ENCODE measurements at places on chromosomes 7 and 10.

- no peak for DNase-seq
Observed at GRCh38 chr7:80770061-80770460, 131.6 kb downstream of the CD36 start.

GRCh38 chr10:62610649-62611229 is 193.8 kb upstream of the ADO start:
- peak; percentile 76 for DNase-seq

DNA sequence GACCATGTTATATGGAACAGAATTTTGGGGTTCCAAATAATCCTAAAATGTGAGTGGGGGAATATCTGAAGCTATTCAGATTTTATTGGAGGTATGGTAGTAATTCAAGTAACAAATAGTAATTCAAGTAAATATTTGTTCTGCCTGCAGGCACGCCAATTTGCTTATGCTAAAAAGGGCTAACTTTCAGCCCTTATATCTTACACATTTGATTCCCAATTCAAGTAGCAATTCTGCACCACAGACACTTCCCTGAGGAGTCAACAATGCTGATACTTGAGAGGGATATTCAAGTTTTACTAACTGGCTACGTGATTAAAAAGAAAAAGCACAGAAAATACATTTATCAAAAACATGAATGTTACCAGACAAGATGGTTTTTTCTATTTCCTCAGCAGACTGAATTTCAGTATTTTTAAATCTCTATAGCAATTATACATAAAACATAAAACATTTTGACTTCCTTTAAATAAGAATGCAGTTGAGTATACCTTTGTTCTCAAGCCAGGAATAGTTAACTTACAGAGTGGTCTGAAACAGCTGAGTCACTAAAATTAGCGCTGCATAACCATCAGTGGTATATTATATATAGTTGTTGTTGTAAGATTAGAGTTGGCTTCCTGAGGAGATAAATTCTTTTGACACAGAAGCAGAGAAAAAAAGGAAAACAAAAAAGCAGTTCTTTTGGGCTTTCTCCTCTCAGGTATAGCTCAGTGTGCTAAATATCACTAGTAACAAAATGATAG is 33.9 kb downstream of the MTPN start:
- DNase-seq: no peak

DNA sequence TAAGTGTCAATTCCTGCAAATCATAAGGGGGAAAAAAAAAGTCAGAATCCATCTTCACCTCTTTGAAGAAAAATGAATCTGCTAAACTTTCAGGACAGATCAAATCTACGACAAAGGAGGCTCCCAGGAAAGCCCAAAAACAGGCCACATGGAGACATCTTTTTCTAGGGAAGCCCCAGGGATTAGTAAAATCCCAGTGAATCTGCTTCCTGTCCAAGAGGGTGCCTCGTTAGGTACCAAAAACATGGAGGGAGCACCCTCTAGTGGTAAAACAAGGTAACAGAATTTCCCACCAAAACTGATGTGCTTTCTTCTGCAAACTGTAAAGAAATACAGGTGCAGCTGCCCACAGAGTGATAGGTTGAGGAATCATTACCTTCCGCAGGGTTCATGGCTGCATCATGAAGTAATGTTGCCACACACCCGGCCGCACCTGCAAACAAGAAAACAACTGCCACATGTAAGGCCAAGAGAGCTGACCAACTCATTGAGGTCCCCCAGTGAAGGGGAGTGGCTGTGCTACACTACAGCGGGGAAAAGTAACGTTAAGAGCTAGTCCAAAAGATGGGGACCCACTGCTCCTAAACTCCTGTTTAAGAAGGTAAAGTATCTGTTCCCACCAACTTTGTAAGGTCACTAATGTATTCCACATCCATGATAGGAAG is 7.9 kb downstream of the SLC25A28 start:
- DNase-seq: peak; percentile 30

GRCh38 chr10:49650724-49651034 is 28.8 kb upstream of the C10orf53 start:
- DNase-seq: no peak

DNA sequence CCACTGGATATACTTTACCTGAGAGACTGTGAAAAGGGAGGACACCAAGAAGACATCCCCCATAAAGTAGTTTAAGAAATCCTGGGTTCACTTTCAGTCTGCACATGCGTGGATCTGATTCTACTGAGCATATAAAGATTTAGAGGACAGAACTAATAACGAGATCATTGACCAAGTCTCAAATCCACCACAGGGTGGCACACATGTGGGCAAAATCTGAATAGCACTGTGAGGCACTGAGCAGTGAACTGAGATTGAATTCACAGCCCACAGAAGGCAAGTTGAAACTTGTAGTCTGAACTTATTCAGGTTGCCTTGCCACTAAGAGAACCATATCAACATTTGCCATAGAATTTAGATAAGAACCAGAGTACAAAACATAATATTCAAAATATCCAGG is 818.6 kb downstream of the GRID1 start:
- DNase-seq: peak; percentile 44

GRCh38 chr7:151409667-151410404 is at the start of gene WDR86:
TSS of gene WDR86 (minus strand) at chr7:151410038. CDS start at chr7:151409589, 449 bp downstream.
- peak; percentile 25 for DNase-seq

DNA sequence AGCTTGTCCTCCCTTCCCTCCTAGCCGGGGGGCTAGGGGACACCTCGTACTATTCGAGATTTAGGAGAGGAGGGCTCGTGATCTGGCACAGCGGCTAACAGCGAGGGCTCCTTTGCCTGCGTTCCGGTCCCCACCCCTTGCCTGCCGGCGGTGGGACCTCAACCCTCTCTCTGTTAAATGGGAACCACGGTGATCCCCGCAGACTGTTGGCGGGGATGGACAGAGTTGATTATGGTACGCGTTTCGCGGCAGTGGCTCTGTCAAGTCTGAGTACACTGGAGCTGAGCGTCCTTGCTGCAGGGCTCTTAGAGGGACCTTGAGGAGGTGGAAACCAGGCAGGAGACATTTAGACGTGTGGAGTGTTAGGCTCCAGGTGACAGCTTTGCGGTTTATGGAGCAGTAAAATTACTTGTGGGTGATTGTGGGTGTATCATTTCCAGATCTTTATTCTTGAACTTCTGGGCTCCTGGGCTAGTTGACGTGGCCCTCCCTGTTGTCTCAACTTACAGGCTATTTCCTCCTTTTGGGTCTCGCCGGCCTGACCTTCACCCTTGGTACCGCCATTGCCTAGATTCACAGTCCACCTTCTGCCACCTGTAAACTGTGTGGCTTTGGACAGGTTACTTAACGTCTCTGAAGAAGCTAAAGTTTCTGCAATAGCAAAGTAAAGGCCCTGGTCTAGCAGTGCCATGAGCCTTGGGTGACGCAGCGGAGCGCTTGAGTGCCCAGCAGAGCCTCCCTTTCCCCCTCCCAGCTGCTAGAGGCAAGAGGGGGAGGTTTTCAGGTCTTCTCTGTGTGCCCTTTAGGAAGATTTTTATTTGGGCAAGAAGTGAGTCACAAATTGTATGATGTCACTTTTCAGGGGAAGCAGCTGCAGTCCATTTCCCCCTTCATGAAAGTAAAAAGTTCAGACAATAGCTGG is 739 bp downstream of the CASP7 start:
- peak; percentile 41 for DNase-seq

DNA sequence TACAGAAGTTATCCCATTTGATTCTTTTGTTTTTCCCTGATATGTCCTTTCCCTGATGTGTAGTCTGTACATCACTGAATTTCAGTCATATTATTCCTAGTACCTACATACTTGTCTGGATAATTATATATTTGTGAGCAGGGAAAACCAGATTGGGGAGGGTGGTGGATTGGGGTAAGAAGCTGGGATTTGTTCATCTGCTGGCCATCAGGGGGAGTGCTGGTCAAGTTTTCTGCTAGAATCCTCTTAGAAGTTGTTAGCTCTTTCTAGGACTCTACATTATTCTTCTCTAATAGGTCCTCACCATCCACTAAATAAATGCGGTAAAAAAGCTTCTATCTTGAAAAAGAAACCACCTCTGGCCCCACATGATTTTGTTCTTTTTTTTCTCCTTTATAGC is 232.7 kb upstream of the TAC1 start:
- DNase-seq: peak; percentile 4

DNA sequence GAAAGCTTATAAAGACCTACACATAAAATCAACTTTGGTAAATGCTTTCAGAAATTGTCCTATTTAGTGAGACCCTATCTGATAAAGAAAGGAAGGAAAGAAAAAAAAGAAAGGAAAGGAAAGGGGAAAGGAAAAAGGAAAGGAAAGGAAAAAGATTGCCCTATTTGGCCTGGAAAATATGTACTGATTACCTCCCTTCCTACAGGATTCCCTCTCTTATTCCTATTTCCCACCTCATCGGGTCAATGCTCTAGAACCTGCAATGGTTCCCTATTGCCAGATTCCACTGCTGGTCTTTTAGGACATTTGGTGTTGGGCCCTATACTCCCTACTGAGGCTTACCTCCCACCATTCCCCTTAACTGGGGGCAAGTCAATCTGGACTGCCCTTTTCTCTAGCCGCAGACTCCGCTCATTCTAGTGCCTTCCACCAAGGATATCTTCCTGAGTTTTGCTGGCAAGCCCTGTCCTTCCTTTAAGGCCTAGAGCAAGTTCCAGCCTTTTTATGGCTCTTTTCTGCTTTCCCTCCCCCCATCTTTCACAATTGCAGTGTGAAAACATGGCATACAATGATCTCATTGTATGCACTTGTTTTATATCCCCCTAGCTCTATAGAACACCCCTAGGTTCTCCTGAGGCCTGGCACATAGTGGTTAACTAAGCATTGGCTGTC is 4.4 kb downstream of the DDIT4 start:
- DNase-seq: no peak

GRCh38 chr7:134946260-134946659 is 40.0 kb upstream of the AGBL3 start:
- DNase-seq: peak; percentile 33

DNA sequence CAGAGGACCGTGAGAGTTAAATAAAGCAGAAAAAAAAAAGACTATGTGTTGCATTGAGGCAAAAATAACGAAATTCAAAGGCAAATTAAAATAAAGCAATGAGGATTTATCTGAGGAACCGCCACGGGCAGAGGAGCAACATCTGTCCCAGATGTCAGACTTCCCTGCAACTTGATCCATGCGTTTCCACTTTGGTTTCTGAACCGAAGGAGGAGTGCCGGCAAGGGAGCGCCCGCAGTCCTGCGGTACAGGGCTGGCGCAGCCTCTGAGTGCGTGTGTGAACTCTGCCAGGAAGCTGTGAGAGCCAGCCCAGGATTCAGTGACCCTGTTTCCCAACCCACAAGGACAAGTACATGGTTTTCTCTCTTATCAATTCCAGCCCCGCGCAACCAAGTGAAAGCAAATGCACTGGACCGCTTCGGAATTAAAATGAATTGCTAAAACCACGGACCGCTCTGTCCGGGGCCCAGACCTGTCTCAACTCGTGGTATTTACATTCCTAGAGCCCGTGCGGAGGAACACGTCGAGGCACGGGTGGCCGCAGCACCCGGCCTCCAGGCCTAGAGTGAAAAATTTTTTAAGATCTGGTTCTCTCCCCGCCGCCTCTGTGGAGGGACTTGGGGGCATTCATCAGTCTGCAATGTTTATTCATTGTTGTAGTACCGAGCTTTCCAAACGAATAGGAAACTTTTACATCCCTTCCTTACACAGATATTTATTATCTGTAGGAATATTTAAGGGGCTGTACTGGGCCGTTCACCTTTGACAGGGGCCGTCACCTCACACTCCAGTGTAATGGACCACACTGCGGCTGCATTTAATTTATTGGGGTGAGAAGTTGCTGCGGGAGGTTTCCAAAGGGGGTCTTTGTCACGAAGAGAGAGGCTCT is 291.5 kb upstream of the NFE2L3 start:
- DNase-seq: no peak

GRCh38 chr7:121882731-121883130 is 9.8 kb downstream of the PTPRZ1 start:
- DNase-seq: no peak

- peak; percentile 46 for DNase-seq
Observed at GRCh38 chr7:151249034-151249731, 689 bp upstream of the SMARCD3 start.

GRCh38 chr7:20030417-20030816 is 186.8 kb downstream of the MACC1 start:
- DNase-seq: no peak

GRCh38 chr10:112230325-112230988 is 46.9 kb upstream of the GPAM start:
- DNase-seq: no peak
